ENCODE measurements at places on chromosomes 4 and X.

GRCh38 chr4:128770807-128771206 is 38.7 kb upstream of the JADE1 start:
- DNase-seq: no peak

DNA sequence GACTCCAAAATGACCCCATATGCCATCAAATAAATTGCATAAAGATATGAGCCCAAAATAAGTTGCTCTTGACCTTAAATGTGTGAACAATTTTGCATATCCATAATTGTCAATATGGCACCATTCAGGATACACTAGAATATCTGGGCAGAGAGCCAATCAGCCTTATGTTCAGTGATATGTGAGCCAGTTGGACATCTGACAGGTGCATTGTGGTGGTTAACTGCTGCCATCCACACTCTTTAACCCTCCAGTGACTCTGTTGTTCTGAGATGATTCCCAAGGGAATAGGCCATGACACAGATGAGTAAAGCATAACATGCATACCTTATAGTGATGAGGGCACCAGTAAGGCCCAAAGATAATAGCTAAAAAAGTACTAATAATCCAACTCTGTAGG is 500.1 kb downstream of the PCDH18 start:
- no peak for DNase-seq

GRCh38 chr4:38677441-38677840 is 13.4 kb downstream of the KLF3 start:
- no peak for DNase-seq

GRCh38 chr4:102612824-102613366 is 111.7 kb downstream of the NFKB1 start:
- no peak for DNase-seq

DNA sequence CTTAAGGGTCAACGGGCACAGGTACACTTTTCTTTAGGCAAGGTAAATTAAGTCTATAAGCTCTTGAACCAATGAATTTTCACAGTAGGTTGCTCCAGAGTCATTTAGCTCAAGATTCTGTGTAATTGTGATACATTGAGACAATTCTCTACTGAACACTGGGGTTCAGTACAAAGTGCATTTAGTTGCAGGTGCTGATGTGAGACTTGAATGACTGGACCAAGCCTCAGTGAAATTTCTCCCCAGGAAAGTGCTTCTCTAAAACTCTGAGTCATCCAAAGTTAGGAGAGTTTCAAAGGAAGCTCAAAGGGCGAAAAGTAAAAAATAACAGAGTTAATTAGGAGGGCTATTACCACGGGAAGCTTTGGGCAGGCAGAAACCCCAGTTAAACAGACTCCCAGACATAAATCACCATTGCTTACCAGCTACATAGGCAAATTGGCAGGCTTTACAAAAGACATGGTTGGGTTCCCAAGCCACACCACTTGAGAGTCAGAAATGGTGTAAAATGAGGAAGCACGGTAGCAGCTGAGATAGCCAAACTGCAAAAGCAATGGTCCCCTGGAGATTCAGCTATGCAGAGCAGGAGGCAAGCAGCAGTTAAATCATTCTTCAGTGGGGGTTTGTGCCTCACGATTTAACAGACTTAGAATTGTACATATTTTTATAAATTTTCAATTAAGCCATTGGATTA is 202.6 kb downstream of the PCDH19 start:
- no peak for DNase-seq

DNA sequence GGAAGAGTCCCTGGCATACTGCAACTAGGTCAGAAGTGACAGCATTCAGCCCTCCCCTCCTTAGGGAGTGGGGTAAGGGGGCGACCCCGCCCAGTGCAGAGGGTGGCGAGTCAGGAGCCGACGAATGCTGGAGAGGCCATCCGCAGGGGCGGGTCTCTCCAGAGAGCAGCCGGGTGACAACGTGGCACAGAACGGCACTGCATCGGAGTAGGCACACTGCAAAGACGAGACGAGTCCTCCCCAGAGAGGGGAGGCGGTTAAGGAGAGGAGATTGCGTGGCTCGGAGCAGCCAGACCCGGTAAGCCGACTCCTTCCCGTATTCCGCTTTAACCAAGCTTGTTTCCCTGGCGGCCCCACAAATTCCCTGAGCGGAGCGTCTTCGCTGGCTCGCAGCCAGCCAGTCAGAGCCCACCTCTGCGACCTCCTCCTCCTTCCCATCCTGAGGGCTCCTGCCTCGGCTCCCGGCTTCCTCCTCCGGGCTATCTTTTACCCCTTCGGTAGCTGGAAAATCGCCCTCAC is 54.9 kb downstream of the LINC00632 start:
- DNase-seq: peak; percentile 72

DNA sequence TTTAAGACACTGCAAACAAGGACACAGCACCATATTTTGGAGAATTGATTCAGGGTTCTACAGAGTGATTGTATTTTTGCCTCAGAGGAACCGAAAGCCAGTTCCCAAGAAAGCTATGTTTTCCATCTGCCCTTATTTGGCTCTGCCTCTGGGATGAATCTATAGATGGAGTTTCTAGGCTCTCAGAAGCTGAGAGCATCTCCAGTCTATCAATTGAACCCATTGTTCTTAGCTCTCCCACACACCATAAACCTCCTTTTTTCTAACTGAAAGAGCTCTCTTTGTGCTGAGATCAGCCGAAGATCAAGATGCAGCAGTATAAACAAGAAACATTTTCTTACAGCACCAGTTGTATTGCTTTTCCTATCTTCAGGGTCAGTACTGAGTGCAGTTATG is 16.9 kb downstream of the PLP1 start:
- no peak for DNase-seq

- DNase-seq: no peak
Observed at GRCh38 chr4:82373486-82373815, 340 bp downstream of the HNRNPD start.

DNA sequence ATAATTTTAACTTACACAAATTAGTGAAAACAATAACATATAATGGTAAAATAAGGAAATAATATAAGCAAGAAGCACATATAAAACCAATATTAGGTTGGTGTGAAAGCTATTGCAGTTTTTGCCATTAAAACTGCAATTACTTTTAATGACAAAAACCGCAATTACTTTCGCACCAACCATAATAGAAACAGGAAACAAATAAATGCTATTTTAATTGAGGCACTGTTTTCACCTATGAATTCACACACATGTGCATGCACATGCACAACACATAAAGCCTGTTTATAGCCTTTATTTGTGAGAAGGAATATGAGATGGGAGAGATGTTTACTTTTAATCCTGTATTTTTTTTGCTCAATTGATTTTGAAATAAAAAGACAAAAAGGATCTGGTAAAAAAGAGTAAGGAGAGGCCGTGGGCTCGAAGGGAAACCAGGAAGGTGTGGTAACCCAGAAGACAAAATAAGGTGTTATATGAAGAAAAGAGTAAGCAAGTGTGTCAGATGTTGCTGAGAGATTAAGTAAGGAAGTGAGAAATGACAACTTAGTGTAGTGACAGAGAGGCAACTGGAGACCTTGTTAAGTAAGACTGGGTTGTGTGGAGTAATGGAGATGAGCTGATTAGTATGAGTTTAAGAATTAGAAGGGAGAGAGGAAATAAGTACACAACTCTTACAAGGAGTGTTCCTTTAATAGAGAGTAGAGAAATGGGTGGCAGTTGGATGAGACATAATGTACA is 69.0 kb downstream of the KLHL13 start:
- DNase-seq: no peak

- DNase-seq: no peak
Observed at GRCh38 chrX:149652232-149652981, 20.8 kb upstream of the TMEM185A start.

DNA sequence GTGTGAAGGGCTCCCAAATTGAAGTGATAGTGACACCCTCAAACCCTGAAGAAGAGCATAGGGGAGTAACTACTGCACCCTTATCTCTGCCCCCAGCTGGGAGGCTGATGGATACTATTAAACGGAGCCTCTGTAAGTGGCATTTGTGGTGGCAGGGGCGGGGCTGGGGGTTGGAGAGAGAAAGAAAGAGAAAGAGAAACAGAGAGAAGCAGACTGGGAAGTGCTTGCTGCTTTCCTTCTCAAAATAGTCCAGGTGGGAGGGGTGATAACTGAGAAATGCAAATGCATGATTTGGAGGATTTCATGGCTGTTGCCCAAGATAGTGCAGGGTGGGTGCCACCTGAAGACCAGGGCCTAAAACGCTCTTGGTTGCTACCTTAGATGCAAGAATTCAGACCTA is 253.5 kb upstream of the GATB start:
- no peak for DNase-seq

- no peak for DNase-seq
Observed at GRCh38 chr4:24644983-24645764, 60.8 kb upstream of the DHX15 start.

GRCh38 chr4:26028133-26028792 is 114.2 kb downstream of the SMIM20 start:
- peak; percentile 35 for DNase-seq

DNA sequence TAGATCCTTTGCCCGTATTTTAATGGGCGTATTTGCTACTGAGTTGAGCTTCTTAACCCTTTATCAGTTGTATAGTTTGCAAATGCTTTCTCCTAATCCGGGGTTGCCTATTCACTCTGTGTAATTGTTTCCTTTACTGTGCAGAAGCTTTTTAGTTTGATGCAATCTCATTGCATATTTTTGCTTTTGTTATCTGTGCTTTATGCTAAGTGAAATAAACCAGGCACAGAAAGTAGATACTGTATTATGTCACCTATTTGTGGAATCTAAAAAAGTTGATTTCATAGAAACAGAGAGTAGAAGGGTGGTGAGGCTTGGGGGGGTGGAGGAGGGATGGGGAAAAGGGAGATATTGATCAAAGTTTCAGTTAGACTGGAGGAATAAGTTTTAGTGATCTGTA is 17.7 kb downstream of the OGT start:
- DNase-seq: no peak

DNA sequence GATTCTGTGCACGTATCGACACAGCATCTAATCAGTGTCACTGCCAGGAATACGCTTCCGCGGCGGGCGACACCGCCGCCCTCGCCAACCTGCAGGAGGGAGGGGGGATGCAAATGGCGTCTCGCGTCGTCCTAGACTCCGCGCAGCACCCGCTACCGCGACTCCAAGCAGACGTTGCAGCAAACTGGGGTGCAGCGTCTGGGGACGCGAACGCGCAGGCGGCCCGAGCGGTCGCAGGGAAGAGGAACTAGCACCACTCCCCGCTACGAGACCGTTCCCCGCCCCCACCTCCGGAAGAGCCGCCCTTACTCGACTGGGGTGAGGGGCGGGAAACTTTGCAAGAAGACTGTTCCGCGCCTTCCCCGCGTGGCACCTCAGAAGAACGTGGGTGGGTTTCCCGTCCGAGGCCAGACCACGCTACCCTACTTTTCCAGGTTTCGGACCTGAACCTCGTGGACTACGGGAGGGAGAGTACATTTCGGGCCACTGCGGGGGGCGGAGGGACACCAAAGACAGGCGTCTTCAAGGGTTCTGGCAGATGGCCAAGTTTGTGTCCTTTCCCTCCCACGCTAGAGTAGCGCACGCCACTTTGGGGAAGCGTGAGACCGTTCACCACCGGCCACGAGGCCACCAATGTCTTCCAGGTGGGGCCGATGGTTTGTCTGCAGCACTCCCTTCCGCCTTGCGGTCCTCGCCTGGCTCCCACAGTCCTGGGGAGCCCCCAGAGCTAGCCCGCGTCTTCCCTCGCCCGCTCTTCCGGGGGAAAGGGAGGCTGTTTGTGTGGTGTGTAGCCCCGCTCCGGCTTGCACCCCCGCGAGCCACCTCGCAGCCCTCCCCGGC is 78.0 kb upstream of the BCOR start:
- no peak for DNase-seq

DNA sequence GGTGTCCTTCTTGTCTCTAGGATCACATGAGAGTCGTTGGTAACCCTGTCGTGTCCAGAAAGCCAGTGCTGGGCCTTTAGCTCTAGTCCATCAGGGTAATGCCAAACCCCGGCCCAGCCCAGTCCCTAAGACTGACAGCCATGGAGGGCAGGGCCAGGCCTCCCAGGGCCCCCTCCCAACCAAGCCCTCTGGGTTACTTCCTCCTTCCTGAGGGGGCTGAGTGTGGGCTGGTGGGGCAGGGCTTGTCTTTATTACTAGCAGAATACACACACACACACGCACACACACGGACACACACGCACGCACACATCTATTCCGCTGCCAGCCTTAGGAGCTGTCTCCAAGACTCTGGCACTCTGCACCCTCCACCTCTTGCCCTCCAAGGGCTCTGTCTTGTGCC is 35.6 kb upstream of the CDKN2AIP start:
- no peak for DNase-seq

GRCh38 chrX:108312957-108313356 is 125.3 kb downstream of the COL4A6 start:
- DNase-seq: no peak

DNA sequence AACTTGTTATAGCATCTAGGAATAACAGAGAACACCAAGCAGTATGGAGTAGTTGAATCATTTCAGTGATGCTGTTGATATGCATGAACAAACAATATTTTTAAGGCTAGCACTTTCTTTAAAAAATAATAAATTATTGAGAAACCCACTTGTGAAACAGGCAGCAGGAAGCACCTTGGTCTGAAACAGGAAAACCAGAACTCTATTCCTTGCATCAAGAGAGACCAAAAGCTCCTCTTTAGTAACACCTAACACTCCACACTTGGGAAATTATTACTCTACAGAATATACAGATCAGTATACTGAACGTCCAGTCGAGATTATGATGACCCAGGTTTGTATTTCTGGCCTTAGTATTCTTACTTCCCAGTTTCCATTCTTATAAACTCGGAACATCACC is 129.0 kb downstream of the ARAP2 start:
- no peak for DNase-seq

DNA sequence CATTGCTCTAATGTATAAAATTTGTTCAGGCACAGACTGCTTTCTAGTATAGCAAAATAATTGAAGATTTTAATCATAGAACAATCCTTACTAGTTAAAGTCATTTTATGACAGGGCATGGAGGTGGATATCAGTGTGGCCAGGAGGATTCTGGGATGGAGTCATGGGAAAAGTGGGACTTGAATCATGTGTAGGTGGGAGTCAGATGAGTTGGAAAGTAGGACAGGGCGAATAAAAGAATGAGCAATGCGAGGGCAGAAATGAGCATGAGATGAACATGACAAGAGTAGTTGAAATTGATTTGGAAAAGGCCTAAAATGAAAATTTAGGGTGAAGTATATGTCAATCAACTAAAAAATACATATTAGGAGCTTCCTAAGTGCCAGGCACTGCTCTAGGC is 7.2 kb upstream of the SDAD1 start:
- DNase-seq: no peak

- DNase-seq: no peak
Observed at GRCh38 chr4:73885574-73886267, 16.5 kb downstream of the CXCL1 start.

GRCh38 chrX:115968436-115969252 is 201.9 kb upstream of the AGTR2 start:
- DNase-seq: no peak

All from ascending aorta (tissue), 2 donors.